GM23248 (cell line): ENCODE measurements at places on chromosomes 3 and 15. TPM values are rescaled to one million over a fixed set of nuclear protein-coding genes. Genes with fewer than 3 reads are reported as not detected.

DNA sequence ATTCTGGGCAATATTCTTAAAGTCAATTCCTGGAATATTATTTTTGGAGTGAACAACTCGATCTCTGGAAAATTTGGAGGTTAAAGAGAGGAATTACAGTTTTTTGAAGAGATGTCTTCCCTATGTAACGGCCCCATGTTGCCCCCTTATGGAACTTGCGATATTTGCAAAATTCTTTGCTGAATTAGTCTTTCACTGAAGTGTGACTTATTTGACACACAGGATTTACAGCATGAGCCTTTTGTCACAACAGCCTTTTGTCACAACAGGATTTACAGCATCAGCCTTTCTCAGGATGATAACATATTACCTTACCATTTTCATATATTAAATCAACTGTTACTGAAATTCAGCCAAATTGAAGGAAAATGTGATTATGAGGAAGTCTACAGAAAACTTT is 37.8 kb upstream of the SPTSSB start:
- DNase-seq, result peak; percentile 70

GRCh38 chr3:112640930-112641801 is at the start of gene CCDC80:
CCDC80 (minus strand) TSS chr3:112641143; CDS start chr3:112639905, 1,238 bp downstream.
- DNase-seq, result peak; percentile 84

DNA sequence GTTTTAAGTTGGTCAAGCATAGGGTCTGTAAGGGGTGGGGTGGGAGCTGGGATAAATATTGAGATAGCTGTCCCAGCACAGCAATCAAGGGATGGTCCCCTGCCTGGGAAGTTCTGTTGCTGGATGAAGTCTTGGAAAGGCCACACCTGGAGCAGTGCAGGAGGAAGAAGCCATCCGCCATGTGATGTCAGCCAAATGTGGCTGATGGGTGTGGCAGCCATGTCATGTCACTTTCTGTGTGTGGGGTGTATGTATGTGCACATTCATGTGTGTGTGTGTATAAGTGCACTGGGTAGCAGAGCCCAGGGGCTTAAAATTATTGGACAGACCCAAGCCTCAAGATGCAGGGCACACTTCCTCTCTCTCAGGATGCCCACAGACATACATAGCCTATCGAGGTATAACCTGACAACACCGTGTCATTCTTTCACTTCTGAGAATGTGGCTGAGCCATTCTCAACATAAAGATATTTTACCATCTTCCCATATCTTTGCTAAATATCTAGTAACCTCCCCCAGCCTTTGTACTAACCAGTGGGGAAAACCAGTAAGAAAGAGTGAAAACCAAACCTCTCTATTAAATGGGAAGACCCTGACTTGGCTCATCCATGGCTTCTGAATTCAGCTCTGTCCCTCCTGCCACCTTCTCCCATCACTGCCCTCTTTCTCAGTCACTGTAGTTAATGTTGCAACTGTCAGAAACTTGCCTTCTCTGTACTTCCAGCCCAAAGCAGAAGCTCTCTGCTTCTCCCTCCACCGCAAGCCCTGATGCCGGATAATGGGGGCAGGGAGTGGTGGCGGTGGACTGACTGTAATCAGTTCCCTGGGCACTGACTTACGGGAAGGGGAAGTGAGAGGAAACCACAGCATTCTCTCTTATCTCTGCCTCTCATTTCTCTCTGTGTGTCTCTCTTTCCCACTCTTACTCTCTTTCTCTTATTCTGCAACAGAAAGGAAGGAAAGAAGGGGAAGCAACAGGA is 11.2 kb downstream of the TNFSF10 start:
- DNase-seq, result no peak

- DNase-seq, result no peak
Observed at GRCh38 chr3:18345015-18345367, 80.1 kb downstream of the SATB1 start.

DNA sequence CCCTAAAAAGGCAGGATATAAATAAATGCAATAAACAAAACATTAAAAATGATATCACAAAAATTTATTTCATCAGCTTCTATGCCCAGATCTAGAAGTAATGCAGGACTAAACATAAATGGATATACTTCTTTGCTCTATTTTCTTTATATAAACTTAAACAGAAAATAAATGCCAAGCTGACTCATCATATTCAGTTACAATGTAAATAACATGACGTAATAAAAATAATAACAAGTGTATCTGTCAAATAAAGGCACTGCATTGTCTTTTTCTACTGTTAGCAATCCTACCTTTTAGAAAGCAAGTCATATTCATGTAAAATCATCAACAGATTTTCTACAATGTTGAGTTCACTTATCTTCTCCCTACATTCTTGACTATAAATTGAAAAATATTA is 61.6 kb downstream of the NEK10 start:
- no peak for DNase-seq

DNA sequence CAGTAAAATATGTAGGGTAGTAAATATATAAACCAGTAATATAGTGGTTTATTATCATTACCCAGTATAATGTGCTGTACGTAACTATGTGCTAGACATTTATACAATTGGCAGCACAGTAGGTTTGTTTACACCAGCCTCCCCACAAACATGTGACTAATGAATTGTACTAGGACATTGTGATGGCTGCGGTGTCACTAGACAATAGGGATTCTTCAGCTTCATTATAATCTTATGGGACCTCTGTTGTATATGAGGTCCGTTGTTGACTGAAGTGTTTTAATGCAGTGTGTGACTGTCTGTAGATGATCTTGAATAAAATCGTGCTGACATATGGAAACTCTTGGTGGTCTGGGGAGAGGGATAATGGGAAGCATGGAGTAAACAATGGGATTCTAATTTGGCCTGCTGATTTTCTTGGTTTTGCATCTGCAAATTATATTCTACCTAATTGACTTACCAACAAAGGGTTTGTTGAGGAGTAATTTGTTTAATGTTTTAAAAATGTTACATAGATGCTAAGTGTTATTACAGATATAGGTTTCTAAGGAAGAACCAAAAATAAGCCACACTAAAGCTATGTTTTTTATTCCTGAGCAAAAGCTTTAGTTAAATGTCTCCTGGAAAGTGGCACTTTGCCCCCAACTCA is 496.5 kb upstream of the TBL1XR1 start:
- no peak for DNase-seq

DNA sequence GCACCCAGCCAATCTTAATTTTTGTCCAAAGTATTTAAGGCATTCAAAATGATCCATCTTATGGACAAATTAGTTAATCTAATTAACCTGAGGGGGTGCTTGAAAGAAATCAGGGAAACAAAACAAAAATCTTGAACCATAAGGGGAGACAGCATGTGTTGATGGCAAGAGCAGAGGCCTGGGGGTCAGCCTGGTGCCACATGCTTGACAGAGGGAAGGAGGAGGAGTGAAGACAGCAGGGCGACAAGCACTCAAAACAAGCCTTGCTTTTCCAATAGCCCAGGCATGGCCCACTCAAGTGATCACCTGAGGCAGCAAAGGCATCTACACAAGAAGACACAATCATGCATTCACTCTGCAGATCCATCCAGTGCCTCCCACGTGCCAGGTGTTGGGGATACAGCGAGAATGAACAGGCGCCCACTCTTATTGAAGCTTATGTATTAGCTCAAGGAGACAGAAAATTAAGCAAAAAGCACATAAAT is 25.0 kb upstream of the MGLL start:
- no peak for DNase-seq

DNA sequence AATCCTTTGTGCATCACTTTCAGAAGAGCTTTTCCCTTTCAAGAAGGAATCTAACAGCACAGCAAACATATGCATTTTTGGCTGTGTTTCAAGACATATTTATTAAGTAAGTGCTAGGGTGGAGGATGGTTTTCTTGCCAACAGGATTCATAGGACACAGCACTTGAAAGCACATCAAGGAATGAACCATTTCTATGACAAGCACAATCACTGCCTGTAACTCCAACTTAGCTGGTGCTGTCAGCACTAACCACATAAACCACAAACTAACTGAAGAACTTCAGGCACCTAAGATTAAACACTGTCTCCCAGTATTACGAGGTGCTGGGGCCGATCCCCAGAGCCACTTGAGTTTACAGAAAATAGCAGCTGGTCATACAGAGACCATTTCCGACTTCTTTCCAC is 35.4 kb upstream of the SPRED1 start:
- DNase-seq, result peak; percentile 49

The AP3B2 gene
- 0.89 and 2.0 TPM in 2 replicates for polyA plus RNA-seq

The SI gene
- polyA plus RNA-seq, result not detected in 2 replicates

- no peak for DNase-seq
Observed at GRCh38 chr15:25709437-25710159, 153.5 kb downstream of the ATP10A start.

DNA sequence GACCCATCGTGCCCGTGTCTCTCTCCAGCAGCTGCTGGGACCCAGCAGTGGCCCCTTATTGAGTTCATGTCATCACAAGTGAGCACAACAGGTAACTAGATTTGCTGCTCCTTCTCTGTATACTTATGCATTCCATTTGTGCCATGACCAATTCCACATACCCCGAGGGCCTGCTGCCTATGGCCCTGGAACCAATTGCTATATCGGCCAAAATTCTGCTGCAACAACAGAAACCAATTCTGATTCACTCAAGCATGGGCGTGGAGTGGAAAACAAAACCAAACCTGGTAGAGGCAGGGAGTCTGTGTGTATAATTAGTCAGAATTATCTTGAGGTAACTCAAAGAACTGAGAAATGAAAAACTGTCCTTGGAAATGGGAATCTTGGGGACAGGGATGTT is 516.6 kb downstream of the EPHB1 start:
- no peak for DNase-seq
